ENCODE measurements at places on chromosomes 5 and 9.

- DNase-seq = no peak
Observed at GRCh38 chr9:441126-441525, 226.5 kb downstream of the DOCK8 start.

GRCh38 chr9:116925121-116925520, 238.0 kb downstream of the TRIM32 start:
- DNase-seq = no peak

GRCh38 chr5:157842185-157842584, 16.8 kb downstream of the CLINT1 start:
- DNase-seq = no peak

DNA sequence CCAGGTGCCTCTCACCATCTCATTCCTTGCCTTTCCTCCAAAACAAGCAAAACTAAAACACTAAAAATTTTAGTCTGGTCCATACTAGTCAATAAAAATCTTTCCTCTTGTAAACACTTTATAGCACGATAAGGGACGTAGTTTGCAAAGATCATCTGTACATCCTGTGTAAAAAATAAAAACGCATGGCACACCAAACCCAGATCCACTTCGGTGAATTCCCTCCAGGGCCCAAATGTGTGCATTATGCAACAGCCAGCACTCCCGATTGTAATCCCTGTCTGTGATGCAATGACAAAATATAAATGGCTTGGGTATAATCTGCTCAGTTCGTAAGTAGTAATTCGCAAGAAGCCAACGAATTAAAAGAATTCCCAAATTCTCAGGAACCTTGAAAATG, 1.4 kb downstream of the FAM169A start:
- no peak for DNase-seq

DNA sequence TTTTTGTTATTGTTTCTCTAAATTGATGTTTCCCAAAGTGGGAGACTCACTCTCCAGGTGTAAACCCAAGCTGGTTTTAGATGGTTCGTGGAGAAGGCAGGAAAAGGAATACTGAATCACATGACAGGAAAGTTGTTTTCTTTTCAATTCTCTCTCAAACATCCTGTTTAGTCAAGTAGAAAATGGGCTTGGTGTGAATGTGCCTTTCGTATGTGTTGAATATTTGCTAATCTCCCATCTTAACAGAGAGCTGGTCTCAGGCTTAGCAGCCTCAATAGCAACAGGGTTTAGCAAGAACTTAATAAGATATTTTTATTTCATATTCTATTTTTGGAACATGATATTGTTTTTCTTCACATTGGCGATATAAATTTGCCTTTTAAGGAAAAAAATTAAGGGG, 119.7 kb downstream of the INSYN2B start:
- DNase-seq = no peak

GRCh38 chr5:160379511-160379910, 9.1 kb upstream of the C1QTNF2 start:
- no peak for DNase-seq

GRCh38 chr9:3285365-3286161, 240.2 kb downstream of the RFX3 start:
- no peak for DNase-seq

Data from stimulated activated CD8-positive, alpha-beta memory T cell treated with anti-CD3 and anti-CD28 coated beads, Interleukin-2, amount 100 ng/mL, for 1 hour (primary cell).